ENCODE measurements at places on chromosomes 16 and 17.
A peak's percentile ranks its signal among the peaks of the same experiment; 100 is the strongest.

DNA sequence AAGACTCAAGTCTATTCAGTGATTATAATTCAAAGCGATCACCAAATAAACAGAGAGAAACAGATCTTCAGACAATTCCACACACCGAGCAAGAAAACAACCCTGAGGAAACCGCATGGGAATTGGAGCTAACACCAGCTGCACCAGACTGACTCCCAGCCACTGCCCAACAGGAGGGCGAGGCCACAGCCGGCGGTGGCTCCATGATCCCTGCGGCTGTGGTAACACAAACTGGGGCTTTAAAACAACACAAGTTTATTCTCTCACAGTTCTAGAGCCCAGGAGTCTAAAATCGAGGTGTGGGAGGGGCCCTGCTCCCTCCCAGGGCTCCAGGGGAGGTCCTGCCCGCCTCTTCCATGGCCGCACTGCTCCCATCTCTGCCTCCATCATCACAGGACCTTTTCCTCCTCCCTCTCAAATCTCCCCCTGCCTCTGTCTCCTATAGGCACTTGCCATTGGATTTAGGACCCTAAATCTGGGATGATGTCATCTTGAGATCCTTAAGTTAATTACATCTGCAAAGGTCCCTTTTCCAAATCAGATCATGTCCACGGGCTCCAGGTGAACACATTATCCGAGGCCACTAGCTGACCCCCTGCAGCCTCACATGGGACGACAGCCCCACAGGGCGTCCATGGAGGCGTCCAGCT is 9.7 kb upstream of the HEXD start:
- DNase-seq = no peak

DNA sequence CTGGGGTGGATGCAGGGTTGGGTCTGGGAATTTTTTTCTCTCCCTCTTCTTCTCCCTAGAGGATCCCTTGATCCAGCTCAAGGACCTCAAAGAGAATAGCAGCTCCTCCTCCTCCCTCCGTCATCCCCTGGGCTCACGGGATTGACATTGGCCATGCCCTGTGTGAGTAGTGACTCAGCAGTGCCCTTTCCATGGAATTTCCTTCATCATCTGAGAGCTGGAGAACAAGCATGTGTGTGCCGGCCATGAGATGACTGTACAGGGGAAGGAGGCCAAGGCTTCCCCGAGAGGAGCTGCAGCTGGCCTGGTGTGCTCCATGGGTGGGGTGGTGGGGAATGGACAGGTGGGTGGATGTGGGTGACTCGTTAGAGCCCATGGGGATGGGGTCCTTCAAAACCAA is 8.9 kb upstream of the WSCD1 start:
- no peak for DNase-seq

- DNase-seq = no peak
These were observed 151.5 kb downstream of the STX8 start for GRCh38 chr17:9424071-9424640.

DNA sequence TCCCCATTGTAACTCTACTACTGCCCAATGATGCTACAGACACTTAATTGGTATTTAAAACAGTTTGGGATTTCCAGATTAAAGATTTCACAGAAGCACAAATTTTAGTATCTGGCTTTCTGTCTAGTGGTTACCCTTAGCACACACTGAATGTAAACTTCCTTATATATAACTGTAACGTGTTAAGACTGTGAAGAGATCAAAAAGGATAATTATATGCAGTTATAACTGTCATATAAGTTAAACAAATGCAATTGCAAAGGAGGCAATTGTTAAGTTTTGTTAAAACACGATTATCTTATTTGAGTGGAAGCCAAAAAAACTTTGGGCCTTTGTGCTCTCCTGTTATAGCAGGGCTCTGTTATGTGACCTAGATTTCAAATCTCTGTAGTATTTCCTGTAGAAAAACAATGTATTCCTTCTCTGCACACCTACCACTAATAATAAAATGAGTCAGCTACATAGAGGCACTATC is 147.9 kb downstream of the STXBP4 start:
- no peak for DNase-seq

DNA sequence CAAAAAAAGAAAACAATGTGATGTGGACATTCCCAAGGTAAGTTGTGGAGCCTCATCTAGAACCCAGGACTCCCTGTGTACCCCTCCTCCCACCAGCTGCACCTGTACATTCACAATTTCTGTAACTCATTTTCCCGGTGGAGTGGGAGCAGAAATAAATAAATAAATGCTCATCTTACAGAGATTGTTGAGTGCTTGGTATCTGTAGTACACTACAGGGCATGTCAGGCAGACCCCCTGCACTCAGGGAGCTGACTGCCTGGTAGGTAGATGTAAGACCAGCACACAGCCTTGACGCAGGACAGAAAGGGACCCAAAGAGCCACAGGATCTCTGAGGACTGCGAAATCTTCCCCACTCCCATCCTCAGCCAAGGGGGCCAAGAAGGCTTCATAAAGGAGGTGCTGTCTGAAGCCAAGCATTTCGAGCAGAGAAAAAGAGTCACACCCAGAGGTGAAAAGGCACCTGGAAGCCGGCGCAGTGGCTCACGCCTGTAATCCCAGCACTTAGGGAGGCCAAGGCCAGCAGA is 6.5 kb downstream of the EIF1 start:
- DNase-seq = no peak

DNA sequence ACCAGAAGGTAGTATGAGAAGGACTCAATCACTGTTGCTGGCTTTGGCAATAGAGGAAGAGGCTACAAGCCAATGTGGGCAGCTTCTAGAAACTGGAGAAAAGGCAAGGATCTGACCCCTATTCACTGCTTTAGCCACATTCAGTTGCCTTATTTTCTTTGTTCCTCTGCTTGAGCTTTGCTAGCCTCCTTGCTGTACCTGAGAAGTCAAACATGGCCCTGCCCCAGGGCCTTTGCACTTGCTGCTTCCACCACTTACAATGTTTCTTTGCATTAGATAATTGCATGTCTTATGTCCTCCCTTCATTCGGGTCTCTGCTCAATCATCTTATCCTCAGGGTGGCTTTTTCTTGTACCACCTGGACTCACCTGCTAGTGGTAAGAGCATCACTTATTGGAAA is 15.8 kb downstream of the HS3ST4 start:
- no peak for DNase-seq

GRCh38 chr17:59775786-59776350 is 68.4 kb downstream of the VMP1 start:
- DNase-seq = no peak

DNA sequence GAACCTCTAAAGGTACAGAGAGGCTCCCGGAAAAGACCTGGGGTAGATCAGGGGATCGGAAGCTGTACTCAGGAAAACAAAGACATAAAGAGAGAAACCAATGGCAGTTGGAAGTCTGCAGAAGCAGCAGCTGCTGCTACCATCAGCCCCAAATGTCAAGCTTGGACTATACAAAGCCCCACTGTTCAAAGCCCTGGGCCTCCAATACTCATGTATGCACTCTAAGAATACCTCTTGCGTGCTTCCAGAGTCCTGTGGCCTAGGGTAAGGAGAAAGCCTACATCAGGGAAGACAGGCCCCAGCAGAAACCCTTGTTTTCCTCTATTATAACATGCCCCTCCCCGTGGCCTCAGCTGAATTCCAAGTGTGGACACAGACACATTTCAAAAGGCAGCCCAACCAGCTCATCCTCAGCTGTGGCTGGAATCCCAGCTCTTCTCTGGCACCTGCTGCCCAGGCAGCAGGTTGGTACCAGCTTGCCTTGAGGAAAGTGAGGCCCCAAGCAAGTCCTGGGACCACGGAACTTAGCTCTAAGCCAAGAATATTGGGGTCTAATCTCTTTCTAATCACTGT is 19.3 kb upstream of the MTMR4 start:
- DNase-seq = no peak

DNA sequence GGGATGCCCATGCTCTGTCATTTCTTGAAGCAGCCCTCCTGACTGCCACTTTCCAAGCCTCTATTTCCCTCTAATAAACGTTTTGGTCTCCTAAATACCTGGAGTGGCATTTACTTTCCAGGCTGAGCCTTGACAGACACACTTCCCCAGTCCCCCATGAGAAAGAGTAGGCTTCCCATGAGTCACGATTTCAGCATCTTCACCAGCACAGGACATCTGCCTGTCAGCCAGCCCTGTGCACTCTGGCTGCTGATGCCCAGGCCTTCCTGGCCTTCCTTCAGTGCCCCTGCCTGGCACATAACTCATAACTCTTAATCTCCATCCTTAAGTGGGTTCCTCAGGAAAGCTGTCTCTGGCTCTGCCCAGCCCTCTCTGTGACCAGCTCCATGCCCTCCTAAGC is 30.8 kb upstream of the GAS7 start:
- no peak for DNase-seq

DNA sequence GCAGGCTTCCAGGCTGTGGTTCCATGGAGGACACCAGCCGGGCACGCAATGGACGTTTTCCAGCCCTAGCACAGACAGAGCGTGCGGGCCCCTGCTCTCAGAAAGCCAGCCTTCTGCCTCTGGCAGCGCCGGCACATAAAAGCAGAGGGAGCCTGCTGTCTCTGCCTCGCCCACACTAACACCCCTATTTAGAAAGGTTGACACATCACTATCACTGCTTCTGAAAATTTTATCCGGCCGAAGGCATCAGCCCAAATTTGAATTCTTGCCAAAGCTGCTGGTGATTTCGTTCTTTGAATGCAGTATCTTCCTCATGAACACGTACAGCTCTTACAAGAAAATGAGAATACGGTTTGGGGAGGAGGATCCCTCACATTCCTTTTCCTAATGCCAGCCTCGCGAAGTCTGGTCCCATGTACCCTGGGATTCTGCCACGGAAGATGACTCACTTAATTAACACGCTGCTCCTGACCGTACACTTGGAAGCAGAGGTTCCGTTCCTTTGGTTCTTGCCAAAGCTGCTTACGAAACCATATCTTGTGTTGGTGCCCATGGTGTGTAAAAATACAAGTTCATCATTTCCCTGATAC is 1.3 kb upstream of the RAB11FIP3 start:
- DNase-seq = no peak

- DNase-seq = no peak
These were observed 8.7 kb downstream of the SMURF2 start for GRCh38 chr17:64653325-64653984.

GRCh38 chr17:76515274-76515949 is 14.2 kb upstream of the RHBDF2 start:
- DNase-seq = peak; percentile 73

DNA sequence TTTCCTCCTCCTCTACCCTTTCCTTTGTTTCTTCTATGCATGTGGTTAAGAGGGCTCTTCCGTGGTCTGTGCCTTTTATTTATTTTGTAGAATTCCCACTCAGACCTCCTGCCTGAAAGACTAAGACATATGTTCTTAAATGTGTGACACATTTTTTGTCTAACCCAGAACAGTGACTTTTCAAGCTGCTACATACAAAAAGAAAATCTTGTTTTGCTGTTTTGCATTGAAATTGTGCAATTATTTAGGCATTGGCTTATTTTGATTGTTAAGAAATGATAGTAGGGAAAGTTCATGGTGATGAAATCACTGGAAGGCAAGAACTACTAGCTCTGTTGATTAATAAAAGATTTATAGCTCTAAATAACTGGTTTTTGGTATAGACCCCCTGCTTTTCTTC is 76.8 kb downstream of the TUBD1 start:
- DNase-seq = no peak

- DNase-seq = no peak
These were observed 27.4 kb upstream of the PAFAH1B1 start for GRCh38 chr17:2566056-2566455.

GRCh38 chr16:3690470-3690928 is 26.8 kb downstream of the TRAP1 start:
- DNase-seq = peak; percentile 73

- no peak for DNase-seq
These were observed 63.4 kb downstream of the PITPNC1 start for GRCh38 chr17:67440277-67441051.

- DNase-seq = no peak
These were observed 646 bp downstream of the RABEP1 start for GRCh38 chr17:5282642-5283217.

DNA sequence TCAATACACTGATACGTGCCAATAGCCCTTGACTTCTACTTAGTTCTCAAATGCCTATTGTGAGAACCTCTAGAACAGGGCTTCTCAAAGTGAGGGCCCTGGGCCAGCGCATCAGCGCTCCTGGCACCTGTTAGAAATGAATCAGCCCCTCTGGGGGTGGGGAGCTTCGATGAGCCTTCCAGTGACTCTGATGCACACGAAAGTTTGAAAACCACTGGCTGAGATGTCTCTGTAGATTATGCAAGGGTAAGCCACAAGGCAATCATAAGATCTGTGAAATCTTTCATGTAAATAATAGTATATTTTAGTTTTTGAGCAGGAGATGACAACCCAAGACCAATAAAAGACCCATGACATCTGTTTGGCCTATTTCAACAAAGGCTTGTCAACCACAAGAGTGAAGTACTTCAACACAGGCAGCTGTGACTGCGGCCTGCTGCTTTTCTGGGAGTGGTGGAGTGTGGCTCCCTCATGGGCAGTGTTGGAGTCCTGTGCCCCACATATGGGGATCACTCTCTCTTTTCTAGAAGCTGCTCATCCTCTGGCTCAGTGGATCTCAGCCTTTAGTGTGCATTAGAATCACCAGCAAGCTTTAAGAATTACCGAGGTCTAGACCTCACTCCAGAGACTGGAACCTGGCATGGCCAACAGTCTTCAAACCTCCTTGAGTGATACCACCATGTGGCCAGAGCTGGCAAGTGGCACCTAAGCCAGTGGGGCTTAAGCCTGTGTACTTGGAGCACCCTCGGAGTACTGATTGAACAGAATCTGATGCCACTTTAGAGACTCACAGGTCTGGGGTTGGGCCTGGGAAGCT is 5.8 kb downstream of the MTHFSD start:
- DNase-seq = no peak

DNA sequence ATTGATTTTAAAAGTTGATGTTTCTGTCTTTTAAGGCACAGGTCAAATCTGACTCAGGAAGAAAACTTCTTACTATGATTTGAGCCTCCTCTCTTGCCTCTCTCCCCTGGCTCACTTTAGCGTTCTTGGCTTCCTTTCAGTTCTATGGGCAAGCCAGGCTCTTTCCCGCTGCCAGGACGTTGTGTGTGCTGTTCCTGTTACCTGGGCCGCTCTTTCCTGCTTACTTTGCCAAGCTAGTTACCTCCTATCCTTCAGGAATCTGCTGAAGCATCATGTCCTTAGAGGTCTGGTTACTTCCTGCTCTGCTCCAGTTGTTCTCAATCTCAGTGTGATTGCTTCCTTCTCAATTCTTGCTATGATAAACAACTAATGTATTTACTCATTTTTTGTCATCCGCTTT is 1108.5 kb upstream of the EEF2KMT start:
- no peak for DNase-seq

DNA sequence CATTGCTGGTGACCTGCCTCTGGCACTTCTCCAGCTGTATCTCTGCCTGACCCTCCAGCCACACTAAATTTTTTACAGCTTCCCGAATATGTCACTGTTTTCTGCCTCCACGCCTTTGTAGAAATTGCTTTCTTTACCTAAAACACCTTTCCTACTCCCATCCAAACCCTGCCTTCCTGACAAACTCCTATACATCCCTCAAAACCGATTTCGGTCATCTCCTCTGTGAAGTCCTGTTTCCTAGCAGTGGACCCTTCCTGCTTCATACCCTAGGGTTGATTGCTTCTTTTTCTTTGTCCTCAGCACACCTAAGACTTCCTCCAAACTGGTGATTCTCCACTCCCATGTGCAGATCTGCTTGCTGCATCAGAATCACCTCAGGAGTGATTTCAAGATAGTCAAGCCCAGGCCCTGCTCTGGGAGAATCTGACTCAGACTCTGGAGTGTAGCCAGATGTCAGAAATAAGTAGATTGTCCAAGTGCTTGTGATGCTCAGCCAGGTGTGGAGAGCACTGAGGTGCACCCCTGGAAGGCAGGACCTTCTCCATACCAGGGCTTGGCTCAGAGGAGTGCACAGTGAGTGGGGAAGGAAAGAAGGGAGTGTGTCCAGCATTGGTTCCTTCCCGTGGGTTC is 184.2 kb downstream of the COPRS start:
- no peak for DNase-seq

- no peak for DNase-seq
These were observed 122.0 kb downstream of the CPPED1 start for GRCh38 chr16:12681653-12682052.

All from T-helper 9 cell (primary cell).